ENCODE measurements at places on chromosomes 4 and X.

DNA sequence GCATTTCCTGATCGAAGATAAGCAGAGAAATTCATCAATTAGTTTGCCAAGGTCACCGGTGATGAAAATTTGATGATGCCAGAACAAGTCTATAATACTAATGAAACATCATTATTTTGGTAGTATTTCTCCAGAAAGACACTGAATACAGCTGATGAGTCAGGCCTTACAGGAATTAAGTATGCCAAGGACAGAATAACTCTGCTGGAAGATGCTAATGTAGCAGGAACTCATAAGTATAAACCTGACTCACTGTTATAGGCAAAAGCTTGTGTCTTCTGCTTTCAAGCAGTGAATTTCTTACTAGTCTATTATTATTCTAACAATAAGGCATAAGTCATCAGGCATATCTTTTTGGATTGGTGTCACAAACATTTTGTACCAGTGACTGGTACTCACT lies 1825.1 kb upstream of the IGFBP7 start:
- no peak for DNase-seq

DNA sequence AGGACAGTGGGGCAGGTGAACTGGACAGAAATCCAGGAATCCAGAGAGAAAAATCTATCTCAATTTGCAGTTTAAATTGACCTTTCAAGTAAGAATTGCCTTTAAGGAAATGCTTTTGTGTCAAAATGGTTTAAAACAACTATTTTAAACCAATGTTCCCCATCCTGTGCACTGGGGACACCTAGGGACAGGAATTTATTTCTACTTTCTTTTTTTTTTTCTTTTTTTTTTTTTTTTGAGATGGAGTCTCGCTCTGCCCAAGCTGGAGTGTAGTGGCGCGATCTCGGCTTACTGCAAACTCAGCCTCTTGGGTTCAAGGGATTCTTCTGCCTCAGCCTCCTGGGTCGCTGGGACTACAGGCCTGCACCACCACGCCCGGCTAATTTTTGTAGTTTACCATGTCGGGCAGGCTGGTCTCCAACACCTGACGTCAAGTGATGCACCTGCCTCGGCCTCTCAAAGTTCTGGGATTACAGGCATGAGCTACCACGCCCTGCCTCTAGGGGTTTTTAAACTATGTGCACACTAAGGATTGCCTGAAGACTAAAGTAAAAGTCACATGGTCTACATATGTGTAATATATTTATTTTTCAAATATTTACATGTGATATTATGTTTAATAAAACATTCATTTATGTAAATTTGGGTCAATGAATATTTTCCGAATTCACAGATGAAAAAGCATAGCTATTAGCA lies 1213.4 kb downstream of the STIM2 start:
- no peak for DNase-seq

- no peak for DNase-seq
These were observed 120.5 kb downstream of the ADGRL3 start for GRCh38 chr4:61320631-61321030.

DNA sequence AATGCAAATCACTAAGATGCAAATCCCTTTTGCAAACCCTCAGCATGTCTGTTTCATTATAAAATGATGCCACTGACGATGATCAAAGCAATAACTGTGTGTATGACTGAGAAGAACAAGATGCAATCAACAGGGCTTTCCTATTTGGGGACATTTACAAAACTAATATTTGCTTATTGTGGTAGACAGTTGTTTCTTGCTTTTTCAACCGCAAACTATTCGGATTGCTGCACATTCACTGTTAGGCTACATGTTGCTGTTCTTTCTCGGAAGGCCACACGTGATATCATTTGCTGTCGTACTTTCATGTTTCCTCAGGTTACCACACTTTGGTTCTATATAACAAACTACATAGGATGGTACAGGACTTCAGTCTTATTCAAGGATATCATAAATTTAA lies 49.8 kb downstream of the NPY5R start:
- DNase-seq, result no peak

- no peak for DNase-seq
These were observed 868 bp downstream of the PLS3 start for GRCh38 chrX:115561605-115562479.

GRCh38 chrX:137566746-137567679 lies 1.1 kb downstream of the ZIC3 start:
- no peak for DNase-seq

DNA sequence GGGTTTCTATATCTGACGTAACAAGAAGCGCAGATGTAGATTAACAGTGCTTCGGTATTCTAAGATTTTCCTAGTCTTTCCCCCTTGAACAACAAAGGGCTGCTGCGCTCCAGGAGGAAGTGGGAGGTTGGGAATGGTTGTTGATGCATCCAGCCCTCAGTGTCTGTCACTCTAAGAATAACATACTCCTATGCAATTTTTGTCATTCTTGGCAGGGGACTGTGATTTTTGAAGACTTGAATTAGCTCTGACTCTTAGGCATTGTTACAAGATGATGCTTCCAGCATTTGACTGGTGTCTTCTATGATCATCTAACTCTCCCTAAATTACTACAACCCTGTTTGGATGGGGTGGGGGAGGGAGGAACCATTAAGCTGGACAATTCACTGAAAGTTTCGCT lies 394.2 kb downstream of the ARHGAP24 start:
- no peak for DNase-seq

Data from activated CD4-positive, alpha-beta T cell treated with anti-CD3 and anti-CD28 coated beads for 48 hours (primary cell).